ENCODE measurements at places on chromosomes 2 and 18.
A peak's percentile ranks its signal among the peaks of the same experiment; 100 is the strongest.

GRCh38 chr2:240217431-240218301 lies 77.2 kb upstream of the OTOS start:
- no peak for DNase-seq

DNA sequence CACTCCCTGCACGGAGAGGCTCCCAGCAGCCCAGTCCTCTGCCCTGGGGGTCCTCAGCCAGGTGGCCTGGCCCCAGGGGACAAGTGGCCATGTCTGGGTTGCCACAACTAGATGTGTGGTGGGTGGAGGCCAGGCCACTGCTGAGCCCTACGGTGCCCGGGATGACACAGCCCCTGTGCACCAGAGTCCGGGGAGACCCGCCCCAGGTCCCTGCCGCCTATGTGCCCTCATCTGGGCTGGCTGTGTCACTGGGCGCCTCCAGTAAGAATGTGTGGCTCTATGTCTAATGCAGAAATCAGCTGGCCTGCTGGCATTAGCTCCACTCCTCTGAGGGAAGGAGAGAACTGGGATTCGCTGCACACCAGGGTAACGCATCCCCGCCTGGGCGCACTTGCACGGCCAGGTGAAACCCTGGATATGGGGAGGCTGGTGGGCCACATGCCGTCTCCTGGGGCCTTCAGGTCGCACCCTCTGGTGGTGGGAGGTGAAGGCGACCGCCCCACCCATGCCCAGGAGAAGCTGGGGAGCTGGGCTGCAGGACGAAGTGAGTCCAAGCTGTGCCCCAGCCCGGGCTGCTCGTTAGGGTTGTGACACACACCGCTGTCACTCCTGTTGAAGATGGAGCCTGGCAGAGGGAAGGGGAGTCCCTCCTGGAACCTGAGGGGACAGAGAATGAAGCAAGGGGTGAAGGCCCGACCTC lies 136.1 kb downstream of the PTGR3 start:
- DNase-seq: no peak

DNA sequence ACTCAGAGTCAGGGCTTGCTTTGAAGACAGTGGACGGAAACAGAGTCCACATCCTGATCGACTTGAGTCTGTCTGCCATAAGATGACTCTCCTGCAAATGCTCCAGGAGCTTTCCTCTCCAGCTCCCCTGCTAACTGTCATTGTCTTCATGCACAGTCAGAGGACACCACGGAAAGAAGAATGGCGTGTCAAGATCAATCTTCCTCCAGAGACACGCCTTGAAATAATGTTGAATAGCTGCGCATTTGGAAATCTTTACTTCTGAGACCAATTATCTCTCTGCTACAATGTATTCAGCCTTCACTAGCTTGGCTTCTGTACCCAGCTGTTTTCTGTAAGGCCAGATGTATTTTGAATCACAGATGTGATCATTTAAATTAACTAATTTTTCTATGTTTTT lies 457.2 kb downstream of the CDH2 start:
- DNase-seq: no peak

- no peak for DNase-seq
These were observed 615.8 kb downstream of the XIRP2 start for GRCh38 chr2:167504061-167504460.

DNA sequence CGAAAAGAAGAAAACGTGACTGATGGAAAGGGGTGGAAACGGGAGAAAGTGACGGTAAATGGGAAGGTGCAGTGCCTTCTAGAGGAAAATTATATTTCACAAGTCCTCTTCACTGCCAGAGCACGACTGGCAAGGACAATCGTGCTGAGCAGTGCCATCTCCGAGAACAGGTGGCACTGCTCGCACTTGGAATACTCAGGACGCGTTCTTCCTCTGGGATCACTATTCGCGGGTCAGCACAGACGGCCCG lies 364 bp downstream of the STAT1 start:
- no peak for DNase-seq

DNA sequence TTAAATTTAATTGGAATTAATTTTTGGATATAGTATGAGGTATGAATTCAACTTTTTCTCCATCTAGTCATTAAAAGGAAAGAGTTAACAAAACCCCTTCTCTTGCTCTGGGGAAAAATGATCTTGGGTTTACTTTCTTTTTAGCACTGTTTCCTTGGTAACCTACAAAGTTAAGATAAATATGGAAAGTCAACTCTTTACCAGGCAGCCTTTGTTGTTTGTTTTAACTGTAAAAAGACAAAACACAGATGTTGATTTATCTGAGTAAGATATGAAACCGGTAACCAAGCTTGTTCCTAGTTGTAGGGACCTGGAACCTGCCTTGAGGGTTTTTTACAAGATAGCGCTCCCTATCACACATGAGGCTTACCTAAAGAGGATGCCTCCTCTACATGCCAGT lies 10.1 kb upstream of the SANBR start:
- no peak for DNase-seq

- no peak for DNase-seq
These were observed 10.1 kb downstream of the MAT2A start for GRCh38 chr2:85549095-85549494.

DNA sequence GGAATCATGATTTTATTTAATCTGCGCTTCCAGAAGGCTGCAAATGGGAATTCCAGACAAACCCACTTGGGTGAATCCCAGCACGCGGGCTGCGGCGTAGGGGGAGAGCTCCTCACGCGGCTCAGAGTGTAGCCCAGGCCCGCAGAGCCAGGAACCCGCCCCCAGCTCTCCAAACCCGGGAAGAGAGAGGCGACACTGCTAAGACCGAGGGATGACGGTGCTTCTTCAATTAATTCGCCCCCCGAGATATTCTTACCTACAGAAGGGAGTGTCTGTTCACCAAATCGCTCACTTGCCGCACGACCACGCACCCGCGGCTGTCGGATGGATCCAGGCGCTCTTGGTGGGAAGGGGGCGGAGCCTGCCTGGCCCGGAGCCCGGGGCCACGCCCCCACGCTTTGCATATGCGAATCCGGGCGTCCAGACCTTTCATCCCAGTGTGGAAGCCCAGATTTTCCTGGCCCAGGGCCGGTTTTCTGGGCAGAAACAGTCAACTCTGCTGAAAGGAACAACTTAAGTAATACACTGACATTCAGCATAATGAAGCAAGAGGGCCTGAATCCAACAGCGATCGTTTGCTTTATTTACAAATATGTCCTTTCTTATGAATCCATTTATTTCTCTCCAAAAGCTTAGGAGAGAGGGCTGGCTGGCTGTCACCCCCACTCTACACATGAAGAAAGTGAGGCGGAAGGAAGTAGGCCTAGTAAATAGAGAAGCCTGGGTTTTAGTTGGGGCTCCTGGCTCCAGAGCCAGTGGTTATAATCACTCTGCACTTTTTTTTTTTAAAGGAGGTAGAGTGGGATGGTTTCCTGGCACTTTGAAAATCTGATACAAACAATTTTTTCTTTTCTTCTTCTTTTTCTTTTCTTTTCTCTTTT lies at the start of gene SLC19A3:
TSS of gene SLC19A3 (minus strand) at position 342 of the 881 bp plus-strand sequence. CDS start 15,710 bp downstream, outside the sequence.
- DNase-seq: no peak

DNA sequence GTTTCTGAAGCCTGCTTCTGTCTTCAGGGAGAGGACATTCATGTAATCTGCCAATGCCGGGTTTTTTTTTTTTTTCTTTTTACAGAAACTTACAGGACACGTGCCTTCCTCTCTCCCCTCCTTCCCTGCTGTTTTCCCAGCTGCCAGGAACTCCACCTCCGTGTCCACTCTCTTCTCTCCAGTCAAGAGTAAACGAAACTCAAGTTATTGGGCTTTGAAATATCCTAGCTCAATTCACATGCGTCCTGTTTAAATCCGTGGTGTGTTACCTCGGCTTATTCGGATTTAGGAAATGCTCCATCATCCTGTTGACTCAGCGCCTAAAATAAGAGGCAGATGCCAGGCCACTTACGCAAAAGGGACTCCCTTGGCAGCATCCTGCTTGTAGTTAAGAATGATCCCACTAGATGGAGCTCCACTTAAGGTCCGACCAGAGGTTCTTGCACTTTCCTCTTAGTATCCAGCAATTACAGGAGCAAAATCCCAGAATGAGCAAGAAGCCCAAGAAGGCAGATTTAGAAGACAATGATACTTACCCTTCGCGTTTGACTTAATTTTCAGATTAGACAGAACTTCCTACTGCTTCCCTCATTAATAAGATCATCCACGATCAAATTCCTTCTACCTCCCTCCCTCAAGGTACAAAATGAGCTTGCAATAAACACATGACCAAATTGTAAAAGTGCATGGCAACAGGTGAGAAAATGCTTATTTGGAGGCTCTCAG lies 97.2 kb upstream of the ZCCHC2 start:
- DNase-seq: peak; percentile 17

DNA sequence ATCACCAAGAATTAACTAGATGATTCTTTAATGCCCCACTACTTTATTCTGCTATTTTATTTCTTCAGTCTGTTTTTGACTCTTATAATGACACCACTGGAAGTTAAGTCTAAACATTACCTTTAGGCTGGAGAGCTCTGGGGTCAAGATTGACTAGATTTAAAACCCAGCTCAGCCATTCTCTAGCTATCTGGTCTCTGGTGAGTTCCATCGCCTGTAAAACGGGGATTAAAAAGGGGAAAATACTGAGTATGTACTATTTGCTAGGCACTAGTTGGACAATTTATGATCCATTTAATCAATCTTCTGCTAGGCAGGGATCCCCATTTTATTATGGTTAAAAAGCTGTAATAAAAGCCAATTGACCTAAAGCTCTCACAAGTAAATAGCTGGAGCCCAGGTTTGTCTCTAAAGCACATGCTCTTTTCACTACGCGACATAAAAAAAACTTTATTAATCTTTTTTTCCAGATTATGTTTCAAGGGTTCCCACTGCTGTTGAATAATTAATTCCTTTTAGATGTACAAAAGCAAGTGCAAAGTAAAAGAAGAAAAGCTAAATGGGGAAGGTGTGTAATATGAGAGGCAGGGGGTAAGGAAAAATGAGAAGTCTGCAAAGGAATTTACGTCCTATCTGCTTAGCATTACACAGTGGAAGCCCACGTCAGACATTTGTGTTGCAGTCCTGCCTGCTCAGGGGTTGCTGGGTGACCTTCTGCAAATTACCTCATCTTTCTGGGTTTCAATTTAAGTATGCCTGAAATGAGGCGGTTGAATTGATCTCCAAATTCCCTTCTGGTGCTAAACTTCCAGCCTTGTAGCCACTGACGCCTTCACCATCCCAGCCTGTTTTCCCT lies 918 bp upstream of the NABP1 start:
- no peak for DNase-seq

DNA sequence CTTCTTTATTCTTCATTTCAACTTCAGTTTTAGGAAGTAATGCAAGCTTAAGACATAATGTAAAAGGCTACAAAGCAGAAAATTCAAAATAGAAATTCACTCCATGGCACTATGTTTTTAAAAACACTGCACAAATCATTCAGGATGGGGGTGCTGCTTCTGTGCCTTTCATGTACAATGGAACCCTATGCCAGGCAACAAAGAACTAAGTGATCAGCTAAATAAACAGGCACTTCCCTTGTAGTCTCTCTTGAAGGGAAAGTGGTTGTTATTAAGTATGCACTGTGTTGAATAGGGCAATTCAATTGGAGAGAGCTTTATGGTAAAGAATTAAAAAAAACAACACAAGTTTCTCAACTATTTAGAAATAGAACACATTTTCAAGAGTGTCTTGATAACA lies 10.9 kb upstream of the ERBB4 start:
- no peak for DNase-seq

DNA sequence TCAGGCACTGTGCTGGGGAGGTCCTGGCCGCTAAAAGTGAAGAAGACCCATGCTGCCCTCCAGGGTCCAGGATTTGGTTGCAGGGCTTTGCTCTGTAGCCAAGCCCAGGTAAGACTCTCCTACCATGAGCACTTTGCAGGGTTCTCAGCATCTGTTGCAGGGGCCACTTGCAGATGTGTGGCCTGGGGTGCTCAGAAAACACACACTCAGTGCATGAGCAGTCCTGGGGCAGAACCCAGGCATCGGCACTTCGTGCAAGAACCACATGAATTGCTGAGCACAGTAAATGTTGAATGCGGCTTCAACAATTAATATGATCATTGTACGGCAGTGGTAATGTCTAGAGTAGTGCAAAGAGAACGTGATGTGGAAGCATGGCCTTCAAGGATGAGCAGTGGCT lies 98.5 kb upstream of the SMIM21 start:
- DNase-seq: no peak

GRCh38 chr18:63311118-63312018 lies 8.2 kb downstream of the BCL2 start:
- no peak for DNase-seq

- no peak for DNase-seq
These were observed 63.1 kb downstream of the EHBP1 start for GRCh38 chr2:62768615-62769014.

DNA sequence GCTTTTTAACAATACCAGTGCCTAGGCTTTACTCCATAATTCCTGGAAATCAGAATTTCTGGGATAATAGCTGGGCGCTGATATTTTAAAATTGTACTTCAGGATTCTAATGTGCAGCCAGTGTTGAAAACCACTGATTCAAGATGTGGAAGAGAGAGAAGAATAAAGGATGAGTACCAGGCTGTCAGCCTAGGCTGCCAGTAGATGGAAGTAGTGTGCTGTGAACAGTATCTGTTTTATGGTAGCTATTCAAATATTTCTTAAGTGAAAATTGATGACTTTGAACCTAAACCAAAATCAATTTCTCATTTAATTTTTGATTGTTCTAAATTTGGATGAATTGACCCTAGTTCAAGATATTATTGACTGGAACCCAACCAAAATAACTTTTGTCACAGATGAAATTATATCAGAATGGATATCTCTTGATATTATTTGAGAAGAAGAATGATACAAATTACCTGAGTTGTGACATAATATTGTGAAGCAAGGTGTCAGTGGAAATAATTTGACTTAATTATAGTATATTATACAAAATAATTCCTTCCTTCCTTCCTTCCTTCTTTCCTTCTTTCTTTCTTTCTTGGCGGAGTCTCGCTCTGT lies 88.0 kb downstream of the COMMD1 start:
- DNase-seq: no peak

GRCh38 chr2:6237039-6237660 lies 545.0 kb downstream of the SOX11 start:
- DNase-seq: no peak

- DNase-seq: no peak
These were observed 12.6 kb downstream of the LGALSL start for GRCh38 chr2:64466478-64467085.

DNA sequence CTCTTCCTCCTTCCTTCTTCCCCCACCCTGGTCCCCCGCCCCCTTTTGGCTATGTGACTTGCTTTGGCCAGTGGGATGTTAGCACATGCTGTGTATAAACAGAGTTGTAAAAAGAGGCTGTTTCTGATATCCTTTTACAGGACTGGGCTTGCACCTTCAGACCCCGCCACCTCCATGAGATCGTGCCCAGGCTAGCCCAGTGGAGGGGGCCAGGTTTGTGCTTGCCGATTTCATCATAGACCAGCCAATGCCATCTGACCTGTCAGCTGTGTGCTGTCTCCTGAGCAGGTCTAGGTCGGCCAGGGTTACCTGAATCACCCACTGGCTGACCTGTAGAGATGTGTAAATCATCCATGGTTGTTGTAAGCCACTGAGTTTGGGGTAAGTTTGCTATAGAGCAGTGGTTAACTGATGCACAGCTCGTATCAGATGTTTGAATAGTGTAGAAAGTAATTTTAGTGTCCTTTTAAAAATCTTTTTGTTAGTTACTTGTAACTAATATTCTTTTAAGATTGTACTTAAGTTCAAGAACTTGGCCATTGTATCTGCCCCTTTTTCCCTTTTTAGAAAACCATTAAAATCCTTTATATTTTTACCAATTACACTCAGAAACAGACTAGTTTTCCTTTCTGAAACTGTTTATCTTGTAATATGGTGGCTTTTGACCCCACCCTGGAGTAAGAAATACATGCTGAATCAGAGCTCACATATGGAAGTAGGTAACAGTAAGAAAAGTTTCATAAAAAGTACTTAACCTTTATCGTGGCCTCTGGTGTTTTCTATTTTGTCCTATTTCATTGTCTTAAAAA lies 122.0 kb upstream of the MGAT5 start:
- no peak for DNase-seq

Measured in stimulated activated CD4-positive, alpha-beta T cell treated with anti-CD3 and anti-CD28 coated beads, Interleukin-12 subunit alpha, Interleukin-12 subunit beta, amount 100 ng/mL, for 4 hours (primary cell).